ENCODE measurements at places on chromosomes 3 and 15.

GRCh38 chr15:68154923-68155559, 50.1 kb downstream of the CALML4 start:
- DNase-seq, result no peak

DNA sequence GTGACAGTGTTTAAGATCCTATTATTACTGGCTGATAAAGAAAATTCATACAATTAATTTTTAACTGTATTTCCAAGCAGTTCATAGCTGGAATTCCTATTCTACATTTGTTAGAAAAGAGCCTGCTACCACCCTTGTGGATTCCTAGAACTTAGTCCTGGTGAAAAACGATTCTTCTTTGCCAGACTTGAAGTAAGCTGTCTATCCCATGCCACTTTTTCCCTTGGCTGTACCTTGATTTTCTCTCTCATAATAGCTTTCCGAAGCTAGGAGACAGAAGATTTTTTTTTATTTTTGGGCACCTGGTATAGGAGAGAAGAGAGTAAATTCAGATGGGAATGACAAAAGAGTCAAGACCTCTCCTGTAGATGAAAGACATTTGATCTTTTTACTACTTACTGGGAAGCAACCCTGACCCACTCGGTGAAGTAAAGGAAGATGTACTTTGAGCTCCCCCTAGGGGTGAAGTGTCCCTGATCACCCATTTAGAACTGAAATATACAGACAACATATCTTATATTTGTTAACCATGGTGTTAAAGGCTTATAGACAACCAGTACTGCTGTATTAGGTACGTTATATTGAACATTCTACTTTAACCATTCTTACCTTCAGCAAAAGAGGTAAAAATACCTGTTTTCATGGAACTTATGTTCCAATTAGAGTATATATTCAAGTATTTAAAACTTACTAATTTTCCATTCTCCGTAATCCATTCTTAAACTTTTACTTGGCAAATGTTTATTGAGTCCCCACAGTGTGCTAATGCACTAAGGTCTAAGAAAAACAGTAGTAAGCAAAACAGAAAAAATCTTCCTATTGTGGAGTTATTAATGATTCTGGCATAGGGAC, 36.2 kb upstream of the C3orf38 start:
- DNase-seq, result peak; percentile 4

DNA sequence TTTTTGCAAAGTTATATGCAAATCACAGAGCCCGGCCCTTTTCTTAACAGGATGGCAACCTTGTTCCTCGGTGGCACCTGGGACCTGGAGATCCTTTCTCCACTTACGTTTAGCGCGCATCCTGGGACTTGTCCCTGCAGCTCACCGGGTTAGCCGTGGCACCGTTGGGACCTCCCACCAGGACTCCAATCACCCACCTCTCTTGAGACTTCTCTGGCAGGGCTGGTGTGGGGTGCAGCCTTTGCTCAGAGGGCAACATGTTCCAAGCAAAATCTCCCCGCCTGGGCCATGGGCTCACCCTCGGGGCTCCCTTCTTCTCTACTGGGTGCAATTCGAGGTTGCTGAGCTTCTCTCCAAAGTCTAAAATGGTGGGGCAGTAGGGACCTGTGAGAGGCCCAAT, 211.9 kb upstream of the UMPS start:
- no peak for DNase-seq

GRCh38 chr3:64046592-64046991, 23.3 kb upstream of the PSMD6 start:
- DNase-seq, result no peak

DNA sequence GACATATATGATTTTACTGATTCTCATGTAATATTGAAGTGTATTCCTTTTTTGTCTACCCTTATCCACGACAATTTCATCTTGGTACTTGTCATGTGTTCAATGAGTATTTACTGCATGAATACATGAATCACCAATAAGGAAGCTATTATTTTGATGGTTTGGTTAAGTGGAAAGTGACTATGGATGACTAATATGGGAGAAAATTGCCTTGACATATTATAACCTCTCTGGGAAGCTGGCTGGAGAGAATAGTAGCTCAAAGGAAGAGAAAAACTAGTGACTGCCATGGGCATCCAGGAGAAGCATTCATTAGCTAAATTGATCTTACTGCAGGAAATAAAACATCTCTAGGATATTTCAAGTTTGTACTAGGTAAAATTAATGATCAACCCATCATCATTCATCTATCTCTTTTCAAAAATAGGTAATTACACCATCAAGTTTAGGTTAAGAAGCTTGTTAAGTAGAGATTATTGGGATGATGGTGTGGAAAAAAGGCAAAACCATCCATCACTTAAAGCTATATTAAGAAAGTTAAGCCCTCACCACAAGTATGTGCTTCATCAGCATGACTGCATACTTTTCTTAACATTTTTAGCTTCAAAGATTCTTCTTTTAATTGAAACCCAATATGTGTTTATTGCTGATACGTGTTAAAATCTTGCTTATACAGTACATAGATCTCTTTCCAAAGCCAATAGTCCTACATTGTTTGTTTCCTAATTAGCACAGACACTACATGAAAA, 455.2 kb upstream of the ARPP21 start:
- DNase-seq, result no peak

DNA sequence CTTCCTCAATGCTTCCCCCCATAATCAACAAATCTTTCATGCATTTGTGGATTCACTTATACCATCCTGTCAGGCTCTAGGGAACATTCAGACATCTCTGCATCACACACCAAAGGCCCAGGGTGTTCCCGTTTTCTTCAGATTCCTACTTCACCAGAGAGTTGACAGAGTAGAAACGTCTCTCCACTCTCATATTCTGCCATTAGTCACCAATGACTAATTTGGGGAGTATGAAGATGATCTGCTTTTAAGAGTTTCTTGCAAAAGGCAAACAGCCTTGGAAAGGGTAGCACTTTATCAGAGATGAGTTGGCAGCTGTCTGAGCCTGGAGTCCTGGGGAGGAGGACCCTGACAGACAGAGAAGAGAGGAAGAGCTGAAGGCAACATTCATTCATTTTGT, 55.8 kb upstream of the DGKG start:
- no peak for DNase-seq

GRCh38 chr3:81965696-81966095, 204.3 kb upstream of the GBE1 start:
- DNase-seq, result no peak

DNA sequence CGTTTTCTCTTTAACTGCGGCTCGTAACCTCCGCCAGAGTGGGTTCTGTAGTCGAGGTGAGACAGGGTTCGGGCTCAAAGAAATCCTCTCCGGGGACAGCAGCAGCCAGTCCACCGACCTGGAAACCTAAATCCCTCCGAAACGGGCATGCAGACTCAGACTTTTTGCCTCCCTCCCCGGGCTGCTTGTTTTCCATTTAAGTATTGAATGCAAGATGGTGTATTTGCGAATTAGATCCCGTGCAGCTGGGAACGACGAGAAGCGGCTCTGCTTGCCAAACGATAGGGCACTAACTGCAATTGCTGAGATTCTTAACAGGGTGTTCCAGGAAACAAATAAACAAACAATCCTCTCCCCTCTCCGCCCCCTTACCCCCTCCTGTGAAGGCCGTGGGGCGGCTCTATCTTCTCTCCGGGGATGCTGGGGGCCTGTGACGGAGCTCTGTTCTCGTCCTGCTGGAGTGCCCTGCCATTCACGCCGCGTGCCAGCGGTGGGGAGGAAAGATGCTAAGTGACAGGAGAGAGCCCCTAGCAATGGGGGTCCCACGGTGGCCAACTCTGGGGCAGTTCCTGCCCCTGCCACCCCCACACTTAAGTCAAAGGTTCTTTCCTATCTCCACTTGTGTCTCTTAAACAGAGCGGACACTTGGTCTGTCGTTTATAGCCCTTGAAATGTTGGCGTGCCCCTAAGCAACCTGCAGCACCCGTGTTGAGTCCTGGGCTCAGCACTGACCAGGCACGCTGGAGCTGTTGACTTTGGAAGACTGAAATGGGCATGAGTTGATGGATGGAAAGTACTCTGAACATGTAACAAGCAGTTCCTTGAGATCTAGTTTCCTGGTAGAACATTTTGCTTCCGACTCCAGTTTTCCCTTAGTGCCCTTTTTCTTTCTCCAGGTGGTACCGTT, 1.3 kb upstream of the ETV5 start:
- no peak for DNase-seq

DNA sequence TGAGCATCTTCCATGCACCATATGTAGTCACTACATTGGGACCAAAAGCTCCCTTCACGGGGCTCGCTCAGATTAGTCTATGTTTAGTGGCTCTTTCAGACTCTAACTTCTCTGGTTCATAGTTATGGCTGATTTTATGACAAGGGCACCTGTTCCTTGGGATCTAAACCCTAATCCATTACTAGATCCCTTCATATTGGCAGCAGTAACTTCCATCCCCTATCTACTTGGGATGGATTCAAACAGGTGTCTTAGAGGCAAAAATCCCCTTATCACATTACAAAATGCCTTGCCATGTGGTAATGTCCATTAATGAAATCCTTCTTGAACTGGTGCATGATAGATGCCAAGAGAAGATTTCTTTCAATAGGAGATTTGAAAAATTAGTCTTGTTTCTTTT, 96.7 kb upstream of the TP63 start:
- DNase-seq, result no peak

DNA sequence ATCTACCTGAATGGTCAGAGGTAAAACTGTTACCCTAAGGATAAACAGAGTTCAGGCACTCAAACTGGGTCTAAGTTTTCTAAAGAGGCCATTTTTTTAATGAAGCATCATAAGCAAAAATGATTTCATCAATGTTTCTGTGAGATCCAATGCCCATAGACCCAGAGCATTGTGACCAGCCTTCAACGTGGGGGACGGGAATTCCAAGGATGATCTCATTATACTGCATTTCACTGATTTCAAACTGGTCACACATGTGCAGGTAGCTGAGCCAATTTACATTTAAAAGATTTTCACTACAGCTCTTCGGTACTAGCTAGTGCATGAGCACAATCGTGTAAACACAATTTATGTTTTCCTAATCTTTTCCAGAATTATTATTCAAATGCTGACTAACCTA, 472.9 kb downstream of the DIPK2A start:
- DNase-seq, result no peak

DNA sequence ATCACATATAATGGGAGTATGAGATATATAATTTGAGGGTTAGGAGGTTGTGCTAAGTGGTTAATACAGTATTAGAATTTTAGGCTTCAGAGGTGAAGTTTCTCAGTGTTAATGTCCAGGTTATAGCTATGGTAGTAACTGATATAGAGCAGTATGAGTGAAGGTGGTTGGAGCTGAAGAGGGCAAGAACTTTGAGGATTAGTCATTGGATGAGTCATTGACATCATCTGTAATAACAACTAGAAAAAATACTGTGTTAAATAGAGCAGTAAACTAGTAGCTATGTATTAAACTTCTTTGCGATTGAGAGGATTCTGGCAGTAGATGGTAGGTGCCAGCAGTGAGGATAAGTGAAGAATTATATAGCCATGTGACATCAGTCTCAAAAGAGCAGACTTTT, 47.5 kb upstream of the EIF3J start:
- no peak for DNase-seq

DNA sequence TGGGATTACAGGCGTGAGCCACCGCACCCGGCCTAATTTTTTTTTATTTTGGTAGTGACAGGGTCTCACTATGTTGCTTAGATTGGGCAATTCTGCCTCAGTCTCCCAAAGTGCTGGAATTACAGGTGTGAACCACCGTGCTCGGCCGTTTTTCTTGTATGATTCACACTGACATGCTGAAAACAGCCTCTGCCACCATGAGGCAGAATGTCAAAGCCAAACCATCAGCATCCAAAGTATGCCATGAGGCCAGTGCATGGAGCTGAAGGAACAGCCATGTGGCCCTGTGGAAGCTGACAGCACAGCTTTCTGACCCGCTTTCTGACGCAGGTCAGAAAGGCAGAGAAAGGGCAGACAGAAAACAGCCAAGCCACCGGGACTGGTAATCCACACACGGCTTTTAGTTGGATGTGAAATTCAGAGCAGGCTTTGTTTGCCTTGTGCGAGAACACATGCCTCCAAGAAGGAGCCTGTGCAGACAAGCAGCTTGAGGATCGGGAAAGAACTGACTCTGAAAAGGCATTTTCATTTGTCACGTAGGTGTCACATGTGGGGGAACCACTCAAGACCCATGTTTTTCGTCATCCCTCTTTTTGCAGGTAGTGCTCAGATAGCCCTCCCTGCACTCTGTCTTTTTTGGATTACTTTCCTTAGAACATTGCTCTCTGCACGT, 25.1 kb downstream of the XYLB start:
- DNase-seq, result no peak

- no peak for DNase-seq
These were observed 143.5 kb downstream of the NFKBIZ start for GRCh38 chr3:101992863-101993262.

- DNase-seq, result no peak
These were observed 58.7 kb downstream of the MORC1 start for GRCh38 chr3:109059264-109059663.

GRCh38 chr15:94412979-94413746, 181.8 kb downstream of the MCTP2 start:
- no peak for DNase-seq

DNA sequence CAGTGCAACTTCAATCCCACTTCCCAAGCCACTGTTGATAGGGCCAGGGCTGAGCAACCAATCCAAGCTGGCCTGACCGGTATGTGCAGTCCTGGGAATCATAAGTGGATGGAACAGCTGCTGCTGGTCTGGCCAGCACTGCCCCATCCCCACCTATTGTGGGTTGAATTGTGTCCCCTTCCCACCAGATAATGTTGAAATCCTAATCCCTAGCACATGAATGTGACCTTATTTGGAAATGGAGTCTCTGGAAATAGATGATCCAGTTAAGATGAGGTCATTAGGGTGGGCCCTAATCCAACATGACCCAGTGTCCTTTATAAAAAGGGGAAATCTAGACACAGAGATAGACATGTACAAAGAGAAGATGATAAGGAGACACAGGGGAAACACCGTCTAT, 13.7 kb upstream of the PDIA5 start:
- DNase-seq, result no peak

DNA sequence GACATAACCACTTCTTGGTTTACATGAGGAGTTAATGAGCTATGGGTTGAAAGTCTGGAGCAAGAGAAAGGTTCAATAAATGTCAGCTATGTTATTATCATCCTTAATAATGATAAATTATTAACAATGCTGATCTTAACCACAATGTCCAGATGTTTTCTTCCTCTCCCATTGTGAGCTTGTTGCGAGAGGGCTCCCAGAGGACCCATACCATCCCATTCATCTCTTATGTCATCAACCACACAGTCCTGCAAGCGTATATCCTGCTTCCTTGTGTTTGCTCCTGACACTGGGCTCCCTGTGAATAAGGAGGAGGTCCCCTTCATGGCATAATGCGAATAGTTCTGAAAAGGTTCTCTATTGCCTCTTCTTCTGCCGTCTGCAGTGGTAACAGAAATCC, 266.8 kb downstream of the TLE3 start:
- DNase-seq, result no peak

- no peak for DNase-seq
These were observed 20.5 kb upstream of the RGMA start for GRCh38 chr15:93109336-93110102.

GRCh38 chr3:43786526-43787305, 96.0 kb downstream of the ABHD5 start:
- no peak for DNase-seq

- DNase-seq, result no peak
These were observed 10.7 kb upstream of the MYO5C start for GRCh38 chr15:52306270-52306669.
